ENCODE measurements at places on chromosomes 1 and 21.

DNA sequence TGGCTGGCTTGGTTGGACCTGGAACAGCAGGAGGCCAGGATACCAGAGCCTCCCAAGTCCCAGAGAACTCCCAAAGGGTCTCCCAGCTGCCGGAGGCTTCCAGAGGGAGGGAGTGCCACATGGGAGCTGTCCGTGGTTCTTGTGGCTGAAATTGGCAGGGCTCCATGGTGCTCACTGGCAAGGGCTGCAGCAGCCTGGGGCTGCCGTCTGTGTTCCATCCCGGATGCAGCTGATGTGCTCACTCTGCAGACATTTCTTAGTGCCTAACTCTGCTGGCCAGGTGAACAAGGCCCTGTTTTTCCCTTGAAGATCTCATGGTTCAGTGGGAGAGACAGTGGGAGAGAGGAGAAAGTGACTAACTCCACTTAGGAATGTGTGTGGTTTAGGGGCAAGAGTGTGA lies 261.1 kb downstream of the CAMTA1 start:
- DNase-seq = no peak

DNA sequence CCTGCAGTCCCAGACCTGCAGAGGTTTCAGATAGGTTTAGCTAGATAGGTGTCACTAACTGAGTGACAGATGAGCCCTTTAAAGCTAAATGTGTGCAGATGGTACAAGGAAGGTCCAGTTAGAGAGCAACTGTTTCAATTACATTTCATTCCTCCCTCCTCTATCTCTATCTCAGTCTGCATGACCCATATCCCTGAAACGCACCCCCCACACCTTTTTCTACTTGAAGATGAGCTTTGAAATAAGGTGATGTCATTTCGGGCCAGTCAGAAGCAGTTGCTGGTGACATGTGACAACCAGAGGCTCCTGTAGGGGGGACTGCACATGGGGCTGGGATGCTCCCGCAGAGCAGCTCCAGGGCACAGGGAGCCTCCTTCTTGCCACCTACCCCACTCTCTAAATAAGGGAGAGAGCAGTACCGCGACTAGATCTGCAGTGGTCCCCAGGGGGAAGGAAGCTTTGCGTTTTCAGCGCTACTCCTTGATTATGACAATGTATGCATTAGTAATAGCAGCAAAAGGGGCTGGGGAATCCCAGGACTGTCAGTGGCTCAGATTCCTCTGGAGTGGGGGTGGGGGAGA lies 4.3 kb downstream of the ATP8B2 start:
- no peak for DNase-seq

GRCh38 chr1:166675213-166675612 lies 164.1 kb upstream of the POGK start:
- no peak for DNase-seq

DNA sequence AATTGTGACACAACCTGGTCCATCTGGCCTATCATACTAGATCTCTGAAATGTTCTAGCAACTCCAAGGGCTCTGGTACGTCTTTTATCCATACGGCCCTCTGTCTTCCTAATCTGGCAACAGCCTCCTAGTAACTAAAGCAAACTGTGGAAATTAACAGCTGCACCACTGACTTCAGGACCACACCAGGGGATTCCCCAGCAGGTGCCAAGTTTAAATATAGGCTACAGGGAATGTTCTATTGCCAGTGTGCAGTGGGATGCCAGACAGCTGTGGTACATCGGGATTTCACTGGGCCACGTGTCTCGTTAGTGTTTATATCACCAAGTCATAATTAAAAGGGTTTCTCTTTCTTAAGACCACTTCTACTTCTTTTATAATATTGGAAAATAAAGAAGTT lies 94.3 kb downstream of the RGS2 start:
- no peak for DNase-seq

DNA sequence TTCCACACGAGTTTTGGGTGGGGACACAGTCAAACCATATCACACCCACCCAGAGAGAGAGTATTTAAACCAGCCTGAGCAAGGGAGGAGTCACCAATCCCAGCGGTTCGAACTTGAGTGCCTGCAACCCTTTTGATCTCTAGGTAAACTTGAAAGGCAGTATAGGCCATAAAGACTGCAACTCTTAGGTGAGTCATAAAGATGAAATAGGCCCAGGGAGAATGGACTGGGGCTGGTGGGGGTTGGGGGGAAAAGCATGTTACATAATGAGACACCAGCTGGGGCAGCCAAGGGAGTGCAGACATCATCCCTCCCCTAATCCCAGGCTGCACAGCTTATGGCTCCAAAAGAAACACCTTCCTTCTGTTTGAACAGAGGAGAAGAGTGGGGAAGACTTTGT lies 99.8 kb upstream of the LHX8 start:
- DNase-seq = no peak

DNA sequence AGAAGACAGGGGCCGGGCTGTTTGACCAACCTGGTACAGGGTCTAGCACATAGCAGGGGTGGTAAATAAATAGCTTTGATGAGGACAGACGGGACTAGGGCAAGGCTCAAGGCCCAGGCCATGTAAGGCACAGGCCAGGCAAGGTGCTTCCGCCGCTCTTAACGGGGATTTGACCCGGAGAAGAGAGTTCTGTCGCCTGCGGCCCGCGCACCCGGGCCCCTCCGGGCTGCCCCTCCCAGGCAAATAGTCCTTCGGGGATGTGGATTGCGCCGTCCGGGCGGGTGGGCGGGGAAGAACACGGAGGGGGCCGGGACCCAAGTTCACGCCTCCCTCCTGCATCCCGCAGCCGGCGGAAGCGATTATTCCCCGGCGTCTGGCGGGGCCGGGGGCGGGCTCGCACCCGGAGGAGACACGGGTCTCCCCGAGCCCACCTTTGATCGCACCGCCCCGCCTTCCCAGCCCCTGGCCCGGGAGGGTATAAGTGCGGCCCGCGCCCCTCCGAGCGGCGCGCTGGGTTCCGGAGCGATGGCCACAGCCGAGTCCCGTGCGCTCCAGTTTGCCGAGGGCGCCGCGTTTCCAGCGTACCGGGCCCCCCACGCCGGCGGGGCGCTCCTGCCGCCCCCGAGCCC lies at the start of gene MIXL1:
Gene MIXL1, plus strand, starts transcription at position 508 of the 629 bp plus-strand sequence. Its CDS starts 18 bp downstream, at position 526.
- DNase-seq = no peak

DNA sequence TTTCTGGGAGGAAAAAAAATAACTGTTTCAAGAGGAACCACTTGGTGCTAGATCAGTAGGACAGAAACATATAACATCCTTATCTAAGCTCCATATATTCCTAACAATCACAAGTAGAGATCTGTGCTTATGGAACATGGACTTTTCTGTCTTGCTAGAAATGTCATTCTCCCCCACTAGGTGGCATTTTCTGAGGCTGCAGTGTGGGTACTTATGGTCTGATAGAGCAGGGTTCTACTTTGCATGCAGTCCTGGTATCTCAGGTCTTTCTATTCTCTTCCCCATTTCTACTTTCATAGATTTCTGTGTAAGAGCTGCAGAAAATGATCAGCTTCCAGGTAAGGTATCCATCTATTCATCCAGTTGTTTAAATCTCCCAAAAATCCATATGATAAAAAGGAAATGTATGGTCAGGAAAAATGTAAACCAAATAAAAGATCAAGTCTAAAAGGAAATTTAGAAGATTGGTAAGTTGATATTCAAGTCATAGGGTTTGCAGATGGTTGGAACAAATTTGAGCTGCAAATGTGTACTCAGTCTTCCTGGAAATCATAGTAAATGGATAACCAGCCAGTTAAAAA lies 1.5 kb downstream of the ZNF684 start:
- peak; percentile 43 for DNase-seq

- no peak for DNase-seq
Measured at GRCh38 chr1:54222711-54223110, 22.7 kb downstream of the MRPL37 start.

GRCh38 chr1:24047110-24047477 lies 64.8 kb downstream of the MYOM3 start:
- no peak for DNase-seq

GRCh38 chr1:94579876-94580294 lies 38.3 kb upstream of the F3 start:
- DNase-seq = no peak

GRCh38 chr1:224447251-224447650 lies 12.7 kb upstream of the WDR26 start:
- DNase-seq = no peak

DNA sequence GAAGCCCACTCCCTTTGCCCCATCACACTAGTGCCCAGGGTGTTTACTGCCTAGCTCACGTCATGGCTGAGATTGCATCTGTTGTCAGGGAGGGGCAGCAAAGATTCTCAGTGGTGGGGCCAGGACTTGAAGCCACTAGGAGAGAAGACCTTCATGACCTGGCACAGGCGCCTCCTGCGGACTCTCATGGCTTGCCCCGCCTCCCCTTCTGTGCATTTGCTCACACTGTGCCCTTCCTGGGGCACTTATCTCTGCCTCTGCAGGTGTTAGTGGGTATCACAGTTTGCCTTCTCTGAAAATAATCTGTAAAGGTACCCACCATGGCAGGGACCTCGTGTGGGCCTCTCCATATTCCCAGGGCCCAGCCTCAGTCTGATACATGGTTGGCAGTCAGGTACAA lies 20.1 kb downstream of the PTPRU start:
- no peak for DNase-seq

- DNase-seq = no peak
Measured at GRCh38 chr1:53379662-53380002, 51.8 kb upstream of the LRP8 start.

DNA sequence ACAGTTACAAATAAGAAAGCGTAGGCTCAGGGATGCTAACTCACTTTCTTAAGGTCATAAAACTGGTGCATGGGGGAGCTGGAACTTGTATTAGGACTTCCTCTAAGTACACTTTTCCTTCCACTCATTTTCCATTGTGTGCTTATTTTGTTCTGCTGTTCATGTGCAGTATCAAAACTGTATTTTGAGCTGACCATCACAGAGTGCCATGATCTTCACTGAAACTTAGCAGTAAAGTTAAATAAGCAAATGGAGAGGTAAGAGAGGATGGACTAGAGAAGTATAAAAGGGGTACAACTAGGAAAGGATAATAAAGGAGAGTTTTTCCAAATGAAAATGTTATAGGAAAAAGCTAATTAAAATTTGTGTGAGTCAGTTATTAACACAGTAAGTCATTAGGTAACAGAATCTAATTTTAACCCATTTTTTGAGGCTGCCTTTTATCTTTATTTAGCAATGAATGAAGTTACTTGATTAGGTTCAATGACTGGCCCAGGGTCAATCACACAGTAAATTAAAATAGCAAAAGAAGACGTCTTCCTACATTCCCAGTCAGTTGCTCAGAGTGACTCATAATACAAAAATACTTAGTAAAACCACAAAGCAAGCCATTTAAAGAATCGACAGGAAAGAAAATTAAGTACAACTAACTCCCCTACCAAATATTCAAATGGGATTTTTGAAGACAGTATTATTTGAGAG lies 165.8 kb upstream of the C1orf105 start:
- peak; percentile 39 for DNase-seq

DNA sequence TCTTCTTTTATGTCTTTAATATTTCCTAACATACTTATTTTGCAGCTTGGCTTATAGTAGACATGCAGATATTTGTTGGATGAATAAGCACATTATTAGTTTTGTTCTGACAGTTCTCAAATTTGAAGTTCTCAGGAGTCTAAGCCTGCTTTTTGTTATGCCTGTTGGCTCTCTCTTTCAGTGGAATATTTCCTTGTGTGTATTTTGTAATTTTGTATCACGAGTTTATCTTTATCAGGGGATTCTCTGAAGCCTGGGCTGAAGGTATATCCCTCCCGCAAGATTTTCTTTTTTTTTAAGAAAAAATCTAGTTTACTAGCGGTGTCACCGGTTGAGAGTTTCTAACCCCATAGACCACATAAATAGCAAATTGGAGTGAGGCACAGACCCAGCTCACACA lies 105.9 kb downstream of the RGL1 start:
- no peak for DNase-seq

GRCh38 chr1:65146908-65147423 lies 1.0 kb upstream of the AK4 start:
- no peak for DNase-seq

DNA sequence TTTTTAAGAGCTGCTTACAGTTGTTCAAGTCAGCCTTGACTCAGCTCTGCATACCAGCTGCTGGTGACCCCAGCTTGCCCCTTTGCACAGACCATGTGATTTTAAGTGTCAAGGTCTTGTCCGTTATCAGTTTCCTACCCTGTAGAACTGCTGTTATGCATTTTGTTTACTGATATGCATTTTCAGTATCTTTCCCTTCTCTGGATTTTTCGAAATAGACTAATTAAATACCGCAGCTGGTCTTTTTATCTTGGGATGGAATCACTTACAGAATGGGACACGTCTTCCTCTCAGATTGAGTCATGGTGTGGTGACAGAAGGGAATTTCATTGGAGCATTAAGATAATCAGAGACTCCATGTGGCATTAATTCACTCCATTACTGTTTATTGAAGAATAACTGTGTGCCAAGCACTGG lies 145.6 kb downstream of the FMN2 start:
- DNase-seq = no peak

GRCh38 chr1:29004798-29005197 lies 90.4 kb downstream of the EPB41 start:
- no peak for DNase-seq

GRCh38 chr1:205519541-205520131 lies 15.2 kb downstream of the CDK18 start:
- no peak for DNase-seq

DNA sequence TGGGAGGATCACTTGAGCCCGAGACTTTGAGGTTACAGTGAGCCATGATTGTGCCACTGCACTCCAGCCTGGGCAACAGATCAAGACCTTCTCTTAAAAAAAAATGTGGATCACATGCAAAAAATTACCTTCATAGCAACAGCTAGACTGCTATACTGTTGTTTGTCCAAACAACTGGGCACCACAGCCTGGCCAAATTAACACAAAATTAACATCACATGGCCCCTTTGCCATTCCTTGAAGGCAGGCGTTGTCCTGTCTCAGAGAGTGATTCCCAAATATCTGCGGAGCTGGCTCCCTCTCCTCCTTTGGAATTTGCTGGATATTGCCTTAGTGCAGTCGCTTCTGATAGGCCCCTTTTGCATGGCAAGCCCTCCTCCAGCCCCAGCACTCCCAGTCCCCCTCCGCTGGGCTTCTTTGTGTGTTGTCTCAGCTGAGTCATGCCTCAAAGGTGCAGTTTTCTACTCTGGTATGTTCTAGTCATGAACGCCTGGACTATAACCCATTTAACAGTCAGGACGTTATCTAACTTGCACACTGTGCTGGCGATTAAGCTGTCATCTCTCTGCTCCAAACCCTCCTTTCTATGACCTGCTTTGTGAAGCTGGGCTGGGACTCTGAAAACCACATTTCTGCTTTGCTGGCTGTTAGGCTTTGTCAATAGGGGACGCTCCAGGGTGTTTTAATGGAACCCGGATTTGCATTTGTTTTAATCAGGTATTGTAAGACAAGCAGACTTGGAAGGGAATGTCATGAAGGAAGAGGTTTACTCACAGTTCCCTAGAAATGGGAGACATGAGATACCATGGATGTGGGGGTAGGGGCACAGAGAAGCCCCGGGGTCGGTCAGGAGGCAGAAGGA lies 20.1 kb upstream of the HPCAL4 start:
- no peak for DNase-seq
